ENCODE measurements at places on chromosomes 1 and 21.
A peak's percentile ranks its signal among the peaks of the same experiment; 100 is the strongest.

DNA sequence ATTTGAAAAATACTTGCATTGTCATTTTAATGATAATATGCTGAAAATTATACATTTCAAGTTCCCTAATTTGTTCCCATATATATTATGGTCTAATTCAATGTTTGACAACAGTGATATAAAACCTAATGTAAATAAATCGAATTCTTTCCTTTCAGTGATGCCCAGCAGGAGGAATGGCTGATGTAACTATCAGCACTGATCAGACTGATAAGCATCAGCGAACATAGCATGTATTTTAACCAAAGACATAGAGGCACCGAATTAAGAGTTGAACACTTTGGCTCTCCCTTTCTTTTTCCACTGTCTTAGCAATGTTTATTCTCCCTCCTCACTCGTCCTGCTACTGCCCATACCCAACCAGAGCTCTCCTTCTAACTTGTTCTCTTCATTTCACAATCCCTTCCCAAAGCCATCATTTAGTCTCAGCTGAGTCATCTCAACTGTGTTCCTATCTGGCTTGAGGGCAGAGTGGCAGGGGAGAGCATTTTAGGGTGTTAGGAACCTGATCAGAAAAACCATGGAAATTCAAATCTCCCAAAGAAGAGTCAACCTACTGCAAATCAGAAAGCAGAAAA is 58.8 kb upstream of the C1orf115 start:
- DNase-seq: peak; percentile 38

GRCh38 chr1:216461466-216461865 is 38.2 kb upstream of the USH2A start:
- peak; percentile 66 for DNase-seq

DNA sequence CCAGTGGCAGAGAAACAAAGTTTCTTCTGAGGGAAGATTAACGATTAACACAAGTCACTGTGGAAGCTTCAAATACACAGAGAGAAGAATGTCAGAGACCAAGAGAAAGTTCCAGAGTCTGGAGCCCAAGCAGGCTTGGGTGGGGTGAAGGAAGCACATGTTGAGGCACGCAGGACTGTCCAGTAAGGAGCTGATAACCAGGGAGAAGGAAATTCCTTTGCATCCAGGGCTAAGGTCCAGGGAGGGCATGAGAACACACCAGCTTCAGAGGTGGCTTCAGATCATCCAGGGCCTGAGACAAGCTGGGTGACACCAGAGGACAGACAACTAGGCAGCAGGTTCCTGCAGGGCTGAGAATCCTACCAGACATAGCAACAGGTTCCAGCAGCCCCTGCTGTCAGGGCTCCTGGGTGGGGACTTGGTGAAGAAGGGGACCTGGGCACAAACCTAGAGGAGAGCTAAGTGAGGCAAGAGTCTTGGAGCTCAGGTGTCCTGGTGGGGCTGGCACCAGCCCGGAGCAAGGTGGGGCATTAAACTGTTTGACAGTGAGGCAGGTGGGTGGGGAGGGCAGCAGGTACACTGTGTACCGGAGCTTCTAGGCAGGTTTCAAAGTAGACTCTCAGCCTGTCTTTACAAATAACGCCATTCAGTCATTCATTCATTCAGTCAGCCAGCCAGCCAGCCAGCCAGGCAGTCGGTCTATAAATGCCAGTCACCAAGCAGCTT is 2.6 kb upstream of the SPRR1A start:
- DNase-seq: no peak

DNA sequence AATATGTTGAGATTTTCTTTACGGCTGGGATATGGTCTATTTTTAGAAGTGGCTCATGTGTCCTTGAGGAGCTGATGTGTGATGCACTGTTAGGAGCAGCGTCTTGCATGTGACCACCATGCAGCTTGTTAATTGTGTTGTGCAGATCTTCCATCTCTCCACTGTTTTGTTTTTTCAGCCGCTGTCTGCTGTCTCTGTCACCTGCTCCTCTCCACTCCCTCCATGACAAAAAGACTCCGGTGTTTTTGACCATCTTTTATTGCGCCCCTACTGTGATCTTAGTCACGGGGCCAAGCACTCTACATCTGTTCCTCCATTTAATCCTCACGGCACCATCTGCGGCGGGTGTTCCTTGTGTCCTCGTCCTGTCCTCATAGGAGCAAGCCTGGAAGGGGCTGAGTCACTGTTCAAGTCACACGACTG is 51.8 kb downstream of the ADARB1 start:
- no peak for DNase-seq

DNA sequence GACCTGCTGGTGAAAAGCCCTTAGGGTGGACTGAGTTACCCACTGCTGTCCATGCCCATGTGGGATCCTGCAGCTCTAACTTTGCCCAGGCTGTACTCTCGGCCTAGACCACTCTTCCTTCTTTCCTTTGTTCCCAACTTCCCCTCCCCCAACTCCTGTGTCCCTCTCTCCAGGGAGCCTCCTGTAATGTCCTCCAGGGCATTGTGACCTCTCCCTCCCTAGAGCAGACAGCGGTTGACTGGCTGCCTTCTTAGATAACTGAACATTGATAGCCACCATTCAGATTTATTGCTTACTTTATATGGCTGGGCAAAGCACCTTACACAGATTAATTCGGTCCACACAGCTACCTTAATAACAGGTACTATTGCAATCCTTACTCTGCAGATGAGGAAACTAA is 5.0 kb downstream of the RUNX1 start:
- DNase-seq: no peak

DNA sequence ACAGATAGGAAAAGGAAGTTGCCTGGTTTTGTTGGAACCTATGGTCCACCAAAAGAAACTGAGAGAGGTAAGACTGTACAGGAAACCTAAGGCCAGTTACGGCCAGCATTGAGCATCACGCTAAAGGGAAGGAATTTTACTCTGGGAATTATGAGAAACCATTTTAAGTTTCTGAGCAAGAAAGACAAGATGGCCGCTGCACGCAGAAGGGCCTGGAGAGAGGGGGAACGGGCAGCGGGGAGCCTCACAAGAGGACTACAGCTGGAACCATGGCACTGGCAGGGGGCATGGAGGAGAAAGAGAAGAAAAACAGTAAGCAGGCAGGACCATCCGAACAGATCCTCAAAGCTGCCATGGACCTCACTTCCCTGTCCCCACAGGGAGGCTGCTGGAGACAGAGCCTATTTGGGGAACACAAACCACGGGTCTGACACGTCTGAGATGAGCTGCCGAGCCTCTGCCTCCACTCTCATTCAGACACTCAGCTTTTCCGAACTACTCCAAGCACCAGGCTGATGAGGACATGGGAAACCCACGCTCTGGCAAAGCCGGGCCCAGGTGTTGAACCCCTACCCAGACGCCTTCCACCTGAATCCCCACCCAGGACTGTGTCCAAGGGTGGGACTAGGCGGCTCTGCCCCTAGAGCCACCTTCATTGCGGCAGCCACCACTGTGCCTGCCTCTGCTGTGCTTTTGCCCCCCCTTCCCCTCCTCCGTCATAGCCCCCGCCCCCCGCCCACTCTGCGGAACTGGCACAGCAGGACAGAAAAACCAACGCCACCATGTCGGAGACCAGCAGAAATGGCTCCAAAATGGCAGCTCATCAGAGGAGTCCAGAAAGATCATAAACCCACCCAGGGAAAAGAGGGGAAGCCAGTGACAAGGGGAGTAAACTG is 69.0 kb downstream of the CD46 start:
- DNase-seq: no peak

GRCh38 chr1:36964830-36965229 is 69.5 kb downstream of the GRIK3 start:
- DNase-seq: no peak

DNA sequence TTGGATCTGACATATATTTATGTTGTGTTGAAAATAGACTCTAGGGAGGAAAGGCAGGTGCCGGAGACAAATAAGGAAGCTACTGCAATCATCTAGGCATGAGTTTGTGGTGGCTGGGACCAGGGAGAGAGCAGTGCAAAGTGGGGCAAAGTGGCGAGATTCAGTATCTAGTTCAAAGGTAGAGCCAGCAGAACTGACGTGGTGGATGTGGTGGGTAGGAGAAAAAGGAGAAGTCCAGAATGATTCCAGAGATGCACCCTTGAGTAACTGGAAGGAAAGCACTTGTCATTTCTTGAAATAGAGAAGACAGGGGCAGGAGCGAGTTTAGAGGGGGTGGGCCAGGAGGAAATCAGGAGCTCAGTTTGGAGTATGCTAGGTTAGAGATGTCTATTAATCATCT is 275.2 kb downstream of the KAZN start:
- no peak for DNase-seq

- DNase-seq: no peak
Measured at GRCh38 chr1:183194527-183195141, 8.6 kb downstream of the LAMC2 start.

DNA sequence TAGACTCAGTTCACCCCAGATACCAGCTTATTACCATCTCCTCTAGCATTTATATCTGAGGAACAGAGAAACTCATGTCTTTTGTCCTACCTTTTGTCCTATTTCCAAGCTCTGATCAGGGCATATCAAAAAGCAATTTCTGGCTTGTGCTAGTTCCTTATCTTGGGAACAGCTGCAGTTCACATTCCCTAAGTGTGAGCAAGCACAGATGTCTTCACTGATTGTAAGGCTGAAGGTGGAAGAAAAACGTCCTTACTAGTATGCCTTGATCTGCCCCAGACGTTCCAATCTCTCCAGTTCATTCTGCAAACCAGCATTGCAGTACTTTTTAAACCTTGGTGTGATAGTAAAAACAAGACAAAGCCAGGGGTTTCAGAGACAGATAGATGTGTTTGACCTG is 139.8 kb downstream of the NCAM2 start:
- peak; percentile 36 for DNase-seq

DNA sequence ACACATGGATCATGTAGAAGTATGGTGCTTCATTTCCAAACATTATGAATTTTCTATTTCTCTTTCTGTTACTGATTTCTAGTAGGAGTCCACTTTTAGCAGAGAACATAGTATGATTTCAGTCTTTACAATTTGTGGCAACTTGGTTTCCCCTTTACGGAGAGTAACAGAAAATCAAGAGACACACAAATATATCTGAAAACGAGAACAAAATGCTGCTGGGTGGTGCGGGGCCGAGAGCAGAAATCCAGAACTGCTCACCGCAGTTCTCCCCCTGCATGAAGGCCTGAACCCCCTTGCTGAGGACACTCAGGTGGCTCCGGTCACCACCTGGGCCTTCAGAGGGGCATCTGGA is 94.5 kb upstream of the FMN2 start:
- DNase-seq: no peak

DNA sequence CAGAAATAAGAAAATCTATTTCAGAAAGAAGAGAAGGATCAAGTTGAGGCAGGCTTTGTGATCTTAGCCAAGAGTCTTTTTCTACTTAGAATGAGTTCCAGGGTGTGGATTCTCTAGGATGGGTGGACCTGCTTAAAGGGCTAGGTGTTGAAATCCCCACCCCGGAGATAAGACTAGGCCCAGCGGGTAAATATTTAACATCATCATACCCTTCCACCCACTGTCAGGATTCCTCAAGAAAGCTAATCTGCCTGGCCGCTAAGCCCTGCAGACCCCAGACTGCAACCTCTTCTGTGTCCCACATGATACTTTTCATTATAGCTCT is 5.8 kb downstream of the IGSF9 start:
- no peak for DNase-seq

DNA sequence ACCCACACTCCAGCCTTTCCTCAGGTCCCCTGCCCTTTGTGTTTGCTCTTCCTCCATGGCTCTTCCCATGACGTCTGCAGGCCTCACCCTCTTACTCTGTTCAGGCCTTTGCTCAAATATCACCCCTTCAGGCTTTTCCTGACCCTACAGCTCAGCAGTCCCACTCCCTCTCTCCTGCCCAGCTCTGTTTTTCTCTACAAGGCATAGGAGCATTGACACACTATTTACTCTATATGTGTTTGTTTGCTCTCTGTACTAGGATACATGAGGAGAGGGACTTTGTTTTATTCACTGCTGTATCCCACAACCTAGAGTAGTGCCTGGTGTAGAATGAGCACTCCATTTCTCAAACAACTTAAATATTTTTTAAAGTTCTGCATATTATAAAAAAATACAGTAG is 107.4 kb upstream of the COA6 start:
- DNase-seq: no peak

- DNase-seq: no peak
Measured at GRCh38 chr1:42952303-42953001, 6.2 kb downstream of the SLC2A1 start.
